CD4-positive, alpha-beta T cell treated with Interleukin-6 at 100 ng/mL for 8 hours (primary cell): ENCODE measurements at places on chromosomes 11 and 22.

DNA sequence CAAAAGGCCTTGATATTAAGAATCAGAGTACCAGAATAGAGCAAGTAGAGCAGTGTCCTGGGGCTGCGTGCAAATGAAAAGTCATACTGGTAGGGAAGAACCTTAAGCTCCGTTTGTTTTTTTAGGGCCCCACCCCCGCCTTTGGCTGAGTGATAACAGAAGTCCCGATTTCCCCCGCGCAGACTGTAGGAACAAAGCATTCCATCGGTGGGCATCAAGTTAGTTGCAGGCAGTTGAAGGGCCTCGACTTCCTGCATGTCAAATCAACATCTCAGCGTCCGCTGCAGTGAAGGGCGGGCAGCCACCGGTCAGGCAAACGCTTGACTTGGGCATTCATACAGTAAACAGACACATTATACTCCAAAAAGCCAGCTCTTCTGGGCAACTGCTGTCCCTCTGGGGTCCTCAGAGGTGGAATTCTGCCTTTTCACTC, 11.7 kb downstream of the LRP4 start:
- DNase-seq, result no peak

DNA sequence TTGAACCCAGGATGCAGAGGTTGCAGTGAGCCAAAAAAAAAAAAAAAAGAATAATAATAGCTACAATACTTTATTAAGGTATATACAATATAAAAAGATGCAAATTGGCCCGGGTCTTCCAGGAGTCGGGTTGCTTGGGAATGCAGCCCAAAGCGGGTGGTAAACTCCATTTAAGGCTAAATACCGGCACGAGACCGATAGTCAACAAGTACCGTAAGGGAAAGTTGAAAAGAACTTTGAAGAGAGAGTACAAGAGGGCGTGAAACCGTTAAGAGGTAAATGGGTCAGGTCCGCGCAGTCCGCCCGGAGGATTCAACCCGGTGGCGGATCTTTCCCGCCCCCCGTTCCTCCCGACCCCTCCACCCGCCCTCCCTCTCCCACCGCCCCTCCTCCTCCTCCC, 143.3 kb downstream of the DLG2 start:
- no peak for DNase-seq

DNA sequence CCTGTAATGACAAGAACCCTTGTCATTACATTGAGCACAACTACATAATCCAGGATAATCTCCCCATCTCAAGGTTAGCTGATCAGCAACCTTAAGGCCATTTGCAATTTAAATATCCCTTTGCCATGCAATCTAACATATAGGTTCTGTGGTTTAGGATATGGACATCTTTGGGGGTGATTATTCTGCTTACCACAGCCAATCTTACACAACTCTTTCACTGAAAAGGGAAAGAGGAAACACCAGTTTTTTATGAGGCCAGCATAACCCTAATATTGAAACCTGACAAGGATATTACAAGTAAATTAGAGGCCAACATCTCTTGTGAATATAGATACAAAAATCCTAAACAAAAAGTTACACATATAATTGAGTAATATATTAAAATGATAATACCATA, 78.5 kb downstream of the CYP2R1 start:
- no peak for DNase-seq

DNA sequence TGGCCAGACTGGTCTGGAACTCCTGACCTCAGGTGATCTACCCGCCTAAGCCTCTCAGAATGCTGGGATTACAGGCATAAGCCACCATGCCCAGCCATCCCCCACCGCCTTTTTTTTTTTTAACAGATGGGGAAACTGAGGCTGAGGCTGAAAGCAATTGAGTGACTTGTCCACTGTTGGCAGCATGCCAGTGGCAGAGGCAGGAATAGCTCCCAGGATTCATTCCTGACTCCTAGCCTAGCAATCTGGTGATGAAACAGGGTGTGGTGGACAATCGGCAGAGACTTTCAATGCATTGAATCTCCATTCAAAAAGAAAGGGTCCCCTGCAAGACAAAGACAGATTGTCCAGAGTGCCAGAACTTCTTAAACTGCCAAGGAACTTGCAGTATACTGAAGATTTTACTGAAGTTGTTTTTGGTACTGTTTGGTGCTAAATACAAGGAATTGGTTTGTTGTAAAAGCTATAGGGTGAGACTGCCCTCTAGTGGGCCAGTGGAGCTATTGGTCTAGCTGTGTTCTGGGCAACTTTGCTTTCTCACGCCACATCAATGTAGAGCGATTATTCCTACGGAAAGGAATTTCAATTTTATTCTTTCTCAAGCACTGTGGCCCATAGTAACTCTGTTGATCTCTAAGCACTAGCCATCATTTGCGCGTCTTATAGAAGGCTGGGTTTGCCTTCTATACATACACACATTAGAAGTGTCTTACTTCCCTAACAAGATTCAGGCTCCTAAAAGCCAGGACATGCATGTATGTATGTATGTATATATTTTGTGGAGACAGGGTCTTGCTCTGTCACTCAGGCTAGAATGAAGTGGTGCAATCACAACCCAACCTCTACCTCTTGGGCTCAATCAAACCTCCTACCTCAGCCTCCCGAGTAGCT, 21.0 kb downstream of the C22orf31 start:
- peak; percentile 71 for DNase-seq

- peak; percentile 26 for DNase-seq
Measured at GRCh38 chr22:32796865-32797573, 4.5 kb upstream of the TIMP3 start.

DNA sequence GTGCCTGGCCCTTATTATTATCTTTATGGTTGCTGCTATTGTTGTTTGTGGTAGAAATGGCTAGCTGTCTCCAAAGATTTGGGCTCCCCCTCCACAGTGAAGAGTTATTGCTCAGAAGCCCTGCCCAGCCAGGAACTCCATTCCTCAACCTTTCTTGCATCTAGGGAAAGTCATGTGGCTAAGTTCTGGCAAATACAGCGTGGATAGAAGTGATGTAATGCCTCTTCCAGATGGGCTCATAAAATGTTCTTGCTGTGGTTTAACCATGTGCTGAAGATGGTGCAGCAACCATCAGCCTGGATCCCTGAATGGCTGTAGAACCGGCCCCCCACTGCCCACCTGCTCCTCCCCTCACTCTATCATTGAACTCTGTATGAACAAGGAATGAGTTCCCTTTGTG, 203.5 kb upstream of the E2F8 start:
- no peak for DNase-seq

GRCh38 chr11:77467233-77467632, 6.7 kb downstream of the PAK1 start:
- DNase-seq, result no peak

GRCh38 chr11:123521930-123522329, 91.9 kb downstream of the GRAMD1B start:
- DNase-seq, result no peak

- DNase-seq, result no peak
Measured at GRCh38 chr11:44865866-44866272, 84.8 kb downstream of the TP53I11 start.
